ENCODE measurements at places on chromosomes 3 and 15.

DNA sequence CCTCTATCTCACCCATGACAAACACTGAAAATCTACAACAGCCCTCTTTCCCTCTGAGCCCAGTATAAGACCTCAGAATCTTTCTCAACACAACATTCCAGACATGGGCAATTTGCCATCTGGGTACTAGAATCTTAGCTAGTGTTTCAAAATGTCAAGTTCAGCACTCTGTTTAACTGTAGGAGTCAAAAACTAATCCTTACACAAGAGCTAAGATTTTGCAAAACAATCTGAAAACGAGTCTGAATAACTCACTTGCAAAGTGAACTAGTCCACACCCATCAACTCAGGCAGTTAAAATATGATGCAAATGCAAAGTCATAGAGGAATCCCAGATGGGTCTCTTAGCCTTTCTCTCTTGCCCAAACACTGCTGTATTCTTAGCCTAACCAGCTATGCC lies 67.8 kb downstream of the GPR176 start:
- DNase-seq, result no peak

GRCh38 chr15:69843276-69843899 lies 254.3 kb downstream of the TLE3 start:
- no peak for DNase-seq

- no peak for DNase-seq
Measured at GRCh38 chr15:80609512-80609946, 85.6 kb upstream of the ABHD17C start.

DNA sequence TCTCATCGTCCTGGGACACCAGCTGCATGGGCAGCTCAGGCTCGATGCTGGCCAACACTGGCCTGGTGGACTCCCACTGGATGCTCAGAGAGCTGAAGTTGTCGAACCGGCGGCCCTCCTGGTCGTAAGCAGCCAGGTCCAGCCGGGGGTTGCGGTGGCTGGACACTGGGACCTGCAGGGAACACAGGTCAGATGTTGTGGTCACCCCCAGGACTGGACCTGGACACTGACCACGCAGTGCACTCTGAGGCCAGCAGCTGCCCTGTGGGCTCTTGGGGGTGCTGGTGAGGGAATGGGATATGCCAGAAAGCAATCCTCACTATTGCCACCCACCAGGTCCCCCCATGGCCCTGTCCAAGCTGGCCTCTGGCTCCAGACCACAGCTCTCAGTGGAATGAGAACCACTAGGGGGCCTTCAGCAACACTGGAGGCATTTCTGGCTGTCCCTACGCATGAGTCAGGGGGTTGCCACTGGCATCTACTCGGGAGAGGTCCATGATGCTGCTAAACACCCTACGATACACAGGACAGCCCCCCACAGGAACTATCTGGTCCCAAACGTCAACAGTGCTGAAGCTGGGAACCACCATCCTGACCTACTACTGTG lies 66.1 kb downstream of the NUP210 start:
- DNase-seq, result no peak

DNA sequence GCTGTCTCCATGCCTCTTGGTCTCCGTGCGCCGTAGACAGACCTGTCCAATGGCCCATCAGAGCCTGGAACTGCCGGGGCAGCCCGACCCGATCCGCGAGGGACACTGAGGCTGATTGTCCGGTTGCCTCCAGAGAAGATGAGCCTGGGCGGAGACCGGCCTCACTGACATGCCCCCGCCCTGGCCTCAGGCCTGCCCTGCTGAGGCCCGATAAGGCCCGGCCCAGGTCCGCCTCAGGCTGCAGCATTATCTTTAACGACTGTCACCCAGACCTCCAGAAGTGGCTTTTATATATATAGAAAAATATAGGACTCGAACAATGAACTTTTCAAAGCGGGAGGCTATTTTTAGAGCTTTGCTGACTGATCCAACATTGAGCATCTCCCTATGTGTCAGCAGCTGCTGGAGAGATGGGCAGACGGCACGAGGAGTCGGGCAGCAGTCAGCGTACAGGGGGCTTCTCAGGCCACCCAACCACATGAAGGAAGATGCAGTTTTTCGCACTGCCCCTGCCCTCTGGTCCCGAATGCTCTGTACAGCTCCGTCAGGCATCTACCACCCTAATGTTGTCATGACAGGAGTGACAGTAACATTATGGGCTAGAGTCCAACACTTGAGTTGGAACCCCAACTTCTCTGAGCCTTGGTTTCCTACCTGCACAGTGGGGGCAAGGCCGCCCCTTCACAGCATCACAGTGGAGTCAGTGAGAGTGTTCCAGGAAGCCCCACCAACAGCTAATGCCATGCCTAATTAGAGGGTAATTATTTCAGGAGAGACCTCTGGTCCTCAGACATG lies 112.0 kb upstream of the RPL32 start:
- no peak for DNase-seq

GRCh38 chr3:98739266-98739665 lies 23.9 kb upstream of the ST3GAL6 start:
- no peak for DNase-seq

GRCh38 chr3:182567700-182568099 lies 225.6 kb upstream of the ATP11B start:
- DNase-seq, result no peak

- DNase-seq, result no peak
Measured at GRCh38 chr3:186067360-186068242, 41.3 kb downstream of the ETV5 start.

GRCh38 chr3:153111016-153111415 lies 51.0 kb upstream of the RAP2B start:
- DNase-seq, result no peak

- DNase-seq, result no peak
Measured at GRCh38 chr3:140342668-140343067, 335.2 kb upstream of the TRIM42 start.

GRCh38 chr15:94021621-94022320 lies 209.6 kb upstream of the MCTP2 start:
- no peak for DNase-seq

DNA sequence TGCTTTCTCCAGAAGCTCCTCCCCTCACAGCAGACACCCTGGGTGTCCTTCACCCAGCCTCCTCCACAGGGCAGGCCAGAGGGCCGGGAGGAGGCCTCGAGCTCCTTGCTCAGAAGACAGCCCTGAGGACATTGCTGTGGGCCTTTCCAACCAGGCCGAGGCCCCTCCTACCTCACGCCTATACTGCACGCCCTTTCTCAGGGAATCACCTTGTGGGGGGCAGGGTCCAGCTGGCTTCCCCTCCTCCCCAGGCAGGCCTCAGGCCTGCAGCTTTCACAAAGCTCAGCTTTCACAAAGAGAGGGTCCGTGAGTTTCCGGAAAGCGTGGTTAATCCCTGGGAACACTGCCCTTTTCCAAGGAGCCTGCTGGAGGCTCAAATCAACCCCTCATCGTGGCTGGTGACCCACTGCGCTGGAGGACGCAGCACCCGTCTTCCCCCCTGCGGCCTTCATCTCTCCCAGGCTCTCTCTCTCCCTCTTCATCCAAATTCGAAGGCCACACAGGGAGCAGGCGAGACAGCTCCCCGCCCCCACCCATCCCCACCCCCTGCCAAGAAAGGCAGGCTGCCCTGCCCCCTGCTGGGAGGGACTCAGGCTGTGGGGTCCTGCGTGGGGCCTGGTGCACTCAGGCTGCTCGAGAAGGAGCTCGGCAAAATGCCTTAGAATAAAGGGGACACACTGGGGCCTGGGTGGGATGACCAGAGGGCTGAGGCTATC lies 79.4 kb downstream of the OCA2 start:
- no peak for DNase-seq

- no peak for DNase-seq
Measured at GRCh38 chr3:18420555-18420954, 4.6 kb downstream of the SATB1 start.

GRCh38 chr3:29644261-29644660 lies 363.4 kb downstream of the RBMS3 start:
- DNase-seq, result no peak

GRCh38 chr3:153768561-153769469 lies 352.4 kb upstream of the ARHGEF26 start:
- DNase-seq, result peak; percentile 16

DNA sequence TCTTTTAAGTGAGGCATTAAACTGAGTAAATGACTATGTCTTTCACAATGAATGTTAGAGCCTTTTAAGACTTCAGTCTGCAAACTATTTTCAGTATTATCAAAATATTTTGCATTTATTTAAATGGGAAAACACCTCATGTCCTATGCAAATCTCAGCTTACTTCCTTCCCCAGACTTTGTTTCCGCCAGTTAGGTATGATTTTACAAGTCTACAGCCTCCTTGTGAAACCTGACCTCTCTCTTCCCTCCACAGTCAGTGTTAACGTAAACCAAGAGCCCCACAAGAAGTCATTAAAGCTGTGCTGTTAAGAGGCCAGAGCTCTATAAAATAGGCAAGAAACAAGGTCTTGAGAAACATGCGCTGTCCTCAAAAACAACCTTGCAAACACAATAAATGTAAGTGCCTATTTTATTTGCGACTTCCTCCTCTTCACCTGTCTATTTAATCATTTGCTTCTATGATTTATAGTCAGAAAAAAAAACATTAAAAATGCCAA lies 48.3 kb downstream of the PRTG start:
- DNase-seq, result no peak

GRCh38 chr3:196044513-196044912 lies 37.4 kb downstream of the TFRC start:
- no peak for DNase-seq

- no peak for DNase-seq
Measured at GRCh38 chr3:136819731-136820679, 1.1 kb downstream of the SLC35G2 start.

DNA sequence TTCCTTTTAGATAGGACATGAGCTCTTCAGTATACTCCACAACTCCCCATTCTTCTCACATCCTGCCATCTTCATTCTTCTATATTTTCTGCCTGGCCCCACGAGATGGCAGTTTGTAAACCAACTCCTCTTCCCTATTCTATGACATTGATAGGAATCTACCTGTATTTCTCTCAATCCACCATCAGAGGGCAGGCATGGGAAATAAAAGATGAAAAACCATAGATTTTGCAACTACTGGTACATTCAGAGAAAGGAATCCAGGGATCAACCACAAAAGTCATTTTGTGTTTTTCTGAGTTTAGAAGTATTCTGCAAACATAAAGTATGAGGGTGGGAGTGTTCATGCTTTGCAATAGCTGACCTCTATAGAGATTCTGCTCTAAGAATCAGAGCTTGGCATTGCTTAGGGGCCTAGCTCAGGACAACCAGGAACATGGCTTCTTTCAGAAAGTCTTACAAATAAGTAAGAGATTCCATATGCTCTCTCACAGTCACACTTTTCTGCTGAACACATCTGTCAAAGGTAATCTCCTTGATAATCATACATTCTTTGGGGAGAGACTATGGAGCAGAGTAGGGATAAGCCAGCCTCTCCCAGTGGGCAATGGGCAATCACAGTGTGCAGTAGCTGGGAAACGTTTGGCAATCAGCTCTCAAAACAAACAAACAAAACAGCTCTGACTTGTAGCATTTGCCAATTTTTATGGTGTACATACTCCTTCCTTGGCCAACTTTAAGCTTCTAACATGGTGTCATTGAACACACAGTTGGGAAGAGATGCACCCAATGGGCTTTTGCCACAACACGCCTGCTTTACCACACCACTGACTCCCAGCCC lies 43.1 kb upstream of the SLC25A36 start:
- DNase-seq, result no peak

DNA sequence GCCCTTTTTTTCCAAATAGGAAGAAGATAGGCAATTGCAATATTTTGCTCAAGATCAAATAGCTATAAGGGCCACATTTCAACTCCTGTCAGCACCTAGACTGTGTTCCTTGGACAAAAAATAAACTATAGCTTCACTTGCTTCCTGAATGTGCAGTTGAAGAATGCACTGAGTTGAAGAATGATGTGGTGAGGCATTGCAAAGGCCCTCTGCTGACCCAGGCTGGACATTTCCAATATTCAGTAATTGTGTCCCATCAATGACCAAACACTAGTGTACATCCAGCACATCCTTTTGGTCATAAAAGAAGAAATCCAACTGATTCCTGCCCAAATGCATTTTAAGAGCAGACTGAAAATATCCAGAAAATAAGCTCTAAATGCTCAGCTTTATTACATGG lies 424.8 kb upstream of the TGFBR2 start:
- no peak for DNase-seq

DNA sequence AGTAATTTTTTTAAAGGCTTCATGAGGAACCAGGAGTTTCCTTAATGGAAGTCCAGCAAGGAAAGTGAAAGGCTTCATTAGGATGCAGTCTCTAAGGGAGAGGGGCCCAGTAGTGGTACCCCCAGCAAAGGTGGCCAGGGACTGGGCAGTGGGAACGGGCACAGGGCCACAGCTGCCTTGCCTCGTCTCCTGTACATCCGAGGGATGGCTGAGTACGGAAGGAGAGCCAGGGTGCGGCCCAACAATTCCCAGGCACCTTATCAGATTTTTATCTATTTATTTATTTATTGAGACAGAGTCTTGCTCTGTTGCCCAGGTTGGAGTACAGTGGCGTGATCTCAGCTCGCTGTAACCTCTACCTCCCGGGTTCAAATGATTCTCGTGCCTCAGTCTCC lies 14.5 kb downstream of the SEMA3G start:
- no peak for DNase-seq
